CD4-positive, alpha-beta memory T cell (primary cell): ENCODE measurements at places on chromosomes 16 and 17.

DNA sequence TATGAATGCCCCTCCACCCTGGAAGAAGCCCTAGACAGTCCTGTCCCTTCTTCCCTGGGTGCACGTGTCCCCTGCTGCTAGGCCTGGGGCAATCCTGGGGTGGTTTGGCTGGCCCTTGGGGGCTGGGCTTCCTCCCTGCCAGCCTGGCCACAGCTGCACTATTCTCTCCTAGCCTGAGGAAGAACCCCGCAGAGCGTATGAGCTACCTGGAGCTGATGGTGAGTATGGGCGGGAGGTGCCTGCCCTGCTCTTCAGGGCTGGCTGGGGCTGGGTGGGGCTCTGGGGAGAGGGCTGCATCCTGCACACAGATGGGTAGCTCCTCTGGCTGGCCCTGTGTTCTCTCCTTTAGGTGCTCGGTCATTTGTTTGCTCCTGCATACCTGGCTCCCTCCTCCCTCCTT lies 28.8 kb downstream of the MAP2K3 start:
- DNase-seq: no peak

DNA sequence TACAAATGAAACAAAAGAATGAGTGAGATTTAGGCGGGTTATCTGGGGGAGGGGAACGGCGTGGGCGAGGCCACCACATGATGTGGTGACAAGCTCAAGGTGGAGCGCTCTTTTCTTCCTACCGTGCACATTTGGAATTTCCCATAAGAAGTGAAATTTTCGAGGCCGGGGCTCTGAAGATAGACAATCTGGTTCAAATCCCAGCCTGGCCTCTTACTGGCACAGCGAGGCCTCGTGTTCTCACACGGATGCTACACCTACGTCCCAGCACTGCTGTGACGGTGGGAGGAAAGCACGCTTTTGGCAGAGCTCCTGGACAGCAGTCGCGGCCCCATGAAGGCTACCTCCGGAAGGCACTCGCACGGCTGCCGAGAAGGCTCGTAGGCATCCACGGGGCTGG lies 25.2 kb downstream of the ZDHHC7 start:
- DNase-seq: no peak

GRCh38 chr17:3007651-3008121 lies 55.7 kb downstream of the OR1D5 start:
- no peak for DNase-seq

- DNase-seq: no peak
These were observed 57.5 kb upstream of the CLEC19A start for GRCh38 chr16:19228052-19228451.

- DNase-seq: no peak
These were observed 6.1 kb upstream of the ITGAM start for GRCh38 chr16:31253642-31254045.

- DNase-seq: no peak
These were observed 46.3 kb downstream of the PRKCA start for GRCh38 chr17:66348584-66349165.

GRCh38 chr16:19329932-19330331 lies 44.4 kb downstream of the CLEC19A start:
- DNase-seq: no peak

DNA sequence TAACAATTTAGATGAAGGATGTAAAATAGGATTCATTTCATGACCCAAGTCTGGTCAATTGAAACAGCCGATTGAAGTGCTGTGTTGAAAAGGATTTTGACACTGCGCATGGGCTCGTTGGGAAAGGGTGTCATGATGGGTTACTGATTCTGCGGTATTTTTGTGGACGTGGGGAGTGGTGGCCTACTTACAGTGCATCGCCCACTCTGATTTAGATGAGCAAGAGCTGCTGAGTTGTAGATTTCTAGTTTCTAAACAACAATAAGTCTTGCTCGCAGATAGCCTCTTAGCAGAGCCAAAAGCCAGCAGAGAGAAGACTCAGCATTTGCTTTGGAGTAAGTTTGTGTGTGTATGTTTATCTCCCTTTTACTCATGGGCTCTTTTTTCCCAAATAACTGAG lies 731.0 kb downstream of the MAF start:
- no peak for DNase-seq

- no peak for DNase-seq
These were observed 7.0 kb downstream of the CD19 start for GRCh38 chr16:28938721-28939120.

DNA sequence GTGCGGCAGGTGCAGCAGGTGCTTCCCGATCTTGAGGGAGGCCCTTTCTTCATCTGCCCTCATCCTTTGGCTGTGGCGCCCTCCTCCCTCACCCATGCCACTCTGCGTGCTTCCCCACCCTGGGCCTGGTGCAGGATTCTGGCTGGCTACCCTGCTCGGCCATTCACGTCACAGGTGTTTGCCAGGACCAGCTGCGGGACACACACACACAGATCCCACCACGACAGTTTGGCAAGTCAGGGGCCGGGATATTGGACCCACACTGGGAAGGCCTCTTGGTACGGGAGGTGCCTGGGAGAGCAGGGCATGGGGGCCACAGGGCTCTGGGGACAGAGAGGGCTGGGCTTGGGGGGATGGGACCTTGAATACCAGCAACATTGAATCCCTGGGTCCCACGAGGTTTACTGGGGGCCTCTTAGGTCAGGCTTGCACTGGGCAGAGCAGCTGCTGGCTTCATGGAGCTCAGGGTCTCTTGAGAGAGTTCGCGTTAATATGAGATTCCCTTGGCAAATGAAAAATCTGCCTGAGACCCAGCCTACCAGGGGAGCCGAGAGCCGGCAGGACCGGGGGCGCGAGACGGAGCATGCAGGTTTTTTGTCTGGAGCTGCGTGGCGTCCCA lies 15.1 kb downstream of the ADCY7 start:
- no peak for DNase-seq

DNA sequence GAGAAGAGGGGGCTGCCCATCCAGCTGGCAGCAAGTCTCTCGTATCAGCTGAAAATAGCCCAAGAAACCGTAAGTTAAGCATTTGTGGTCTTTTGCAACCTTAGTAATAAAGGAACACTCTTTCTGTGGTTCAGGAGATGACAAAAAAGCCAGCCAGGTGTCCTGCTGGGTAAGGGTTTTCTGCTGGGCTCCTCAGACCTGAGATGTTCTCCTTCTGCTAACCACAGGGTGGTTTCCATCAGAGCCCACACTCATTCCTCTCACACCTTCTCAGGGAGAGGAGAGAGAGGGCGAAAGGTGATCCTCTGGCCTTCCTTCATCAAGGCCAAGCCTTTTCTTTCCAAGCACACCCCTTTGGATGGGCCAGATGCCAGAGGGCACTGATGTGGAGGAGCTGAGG lies 70.7 kb downstream of the TEX14 start:
- DNase-seq: no peak

- no peak for DNase-seq
These were observed 3.8 kb upstream of the VAC14 start for GRCh38 chr16:70804734-70805169.
